Metanephros (tissue), 2 donors: ENCODE measurements at places on chromosomes 4 and X. TPM values are rescaled to one million over a fixed set of nuclear protein-coding genes. Genes with fewer than 3 reads are reported as not detected.

Gene GCNA
- 2.6 TPM for total RNA-seq

Gene ARL9
- total RNA-seq: 0.41 TPM

Gene GAGE1
- total RNA-seq: not detected

Gene YIPF7
- 0.53 TPM for total RNA-seq

Gene EVC
- 80.9 TPM for total RNA-seq

Gene GAGE12J
- not detected for total RNA-seq

Gene CPE
- total RNA-seq: 93.4 TPM

Gene S100G
- total RNA-seq: not detected

Gene NXF2B
- total RNA-seq: 0.12 TPM

Gene BEND4
- 1.4 TPM for total RNA-seq

Gene SH3D19
- 20.1 TPM for total RNA-seq

Gene C4orf51
- total RNA-seq: not detected

Gene CDS1
- 15.6 TPM for total RNA-seq

Gene SAGE1
- total RNA-seq: not detected

Gene SRPK3
- 15.1 TPM for total RNA-seq

Gene RPL10
- 2,753 TPM for total RNA-seq

Gene NHS
- 16.8 TPM for total RNA-seq

Gene GUCY1A1
- total RNA-seq: 80.2 TPM

Gene ITGB1BP2
- 16.9 TPM for total RNA-seq

Gene RIBC1
- 3.9 TPM for total RNA-seq

Gene FRAS1
- 125 TPM for total RNA-seq
